ENCODE measurements at places on chromosomes 11 and 22.

DNA sequence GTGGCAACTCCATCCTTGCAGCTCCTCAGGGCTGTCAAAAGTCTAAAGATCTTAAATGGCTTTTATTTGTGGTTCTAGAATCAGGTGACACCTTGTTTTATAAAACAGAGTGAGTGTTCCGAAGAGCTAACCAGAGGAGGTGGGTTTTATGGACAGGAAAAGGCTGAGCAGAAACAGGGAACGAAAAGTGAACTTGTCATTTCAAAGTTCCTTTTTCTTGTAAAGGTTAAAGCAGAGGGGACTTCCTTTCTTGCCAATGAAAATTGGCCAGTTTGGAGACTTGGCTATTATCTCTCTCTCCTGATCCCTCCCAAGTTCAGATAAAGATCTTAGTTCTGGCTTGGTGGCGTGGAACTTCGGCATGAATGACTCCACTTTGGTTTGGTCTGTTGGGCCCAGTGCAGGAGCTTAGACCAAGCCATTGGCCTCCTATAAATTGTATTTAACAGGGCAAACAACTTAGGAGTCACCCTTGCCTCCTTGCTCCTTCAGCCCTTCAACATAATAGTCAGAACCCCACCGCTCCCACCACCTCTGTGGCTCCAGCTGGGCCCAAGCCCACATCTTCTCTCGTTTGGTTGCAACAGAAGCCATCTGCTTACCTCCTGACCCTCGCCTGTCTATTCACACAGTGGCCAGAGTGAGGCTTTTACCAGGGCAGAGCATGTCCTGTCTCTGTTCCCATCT is 102.4 kb upstream of the THY1 start:
- no peak for DNase-seq

GRCh38 chr11:15128621-15129020 is 13.9 kb downstream of the INSC start:
- no peak for DNase-seq

- no peak for DNase-seq
Observed at GRCh38 chr22:41361716-41362310, 19.9 kb upstream of the TEF start.

DNA sequence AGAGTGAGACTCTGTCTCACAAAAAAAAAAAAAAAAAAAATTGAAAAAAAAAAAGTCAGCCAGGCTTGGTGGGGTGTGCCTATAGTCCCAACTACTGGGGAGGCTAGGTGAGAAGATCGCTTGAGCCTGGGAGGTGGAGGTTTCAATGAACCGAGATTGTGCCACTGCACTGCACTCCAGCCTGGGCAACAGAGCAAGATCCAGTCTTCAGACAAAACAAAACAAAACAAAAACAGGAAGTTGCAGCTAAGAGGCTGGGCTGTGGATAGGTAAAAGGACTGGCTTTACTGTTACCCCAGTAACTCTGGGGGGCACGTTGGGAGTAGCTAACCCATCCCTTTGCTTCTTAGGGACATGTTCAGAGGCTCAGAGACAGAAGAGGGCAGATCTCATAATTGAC is 6.3 kb upstream of the PC start:
- no peak for DNase-seq

GRCh38 chr11:100703801-100704575 is 16.9 kb downstream of the ARHGAP42 start:
- no peak for DNase-seq

- no peak for DNase-seq
Observed at GRCh38 chr11:120031612-120032600, 106.0 kb downstream of the TRIM29 start.

- no peak for DNase-seq
Observed at GRCh38 chr11:100397401-100397800, 289.7 kb upstream of the ARHGAP42 start.

GRCh38 chr11:2095198-2095520 is 44.0 kb downstream of the IGF2 start:
- DNase-seq = no peak

DNA sequence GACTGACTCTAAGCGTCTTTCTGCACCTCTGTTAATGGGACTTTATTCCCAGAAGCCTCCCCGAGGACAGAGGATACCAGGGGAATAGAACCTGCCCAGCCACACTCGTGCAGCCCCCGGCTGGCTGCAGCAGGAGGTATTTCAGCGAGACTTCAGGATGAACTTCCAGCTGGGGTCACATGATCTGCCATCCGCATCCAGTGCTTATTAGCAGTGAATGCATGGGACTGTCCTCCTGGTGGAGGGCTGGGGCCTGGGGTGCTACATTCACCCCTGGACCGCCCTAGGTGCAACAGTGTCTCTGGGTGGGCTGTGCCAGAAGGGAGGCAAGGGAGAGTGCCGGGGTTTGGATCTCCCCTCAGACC is 1.6 kb downstream of the DUSP8 start:
- DNase-seq = no peak

GRCh38 chr22:41526830-41527799 is 17.2 kb downstream of the POLR3H start:
- DNase-seq = peak; percentile 42

DNA sequence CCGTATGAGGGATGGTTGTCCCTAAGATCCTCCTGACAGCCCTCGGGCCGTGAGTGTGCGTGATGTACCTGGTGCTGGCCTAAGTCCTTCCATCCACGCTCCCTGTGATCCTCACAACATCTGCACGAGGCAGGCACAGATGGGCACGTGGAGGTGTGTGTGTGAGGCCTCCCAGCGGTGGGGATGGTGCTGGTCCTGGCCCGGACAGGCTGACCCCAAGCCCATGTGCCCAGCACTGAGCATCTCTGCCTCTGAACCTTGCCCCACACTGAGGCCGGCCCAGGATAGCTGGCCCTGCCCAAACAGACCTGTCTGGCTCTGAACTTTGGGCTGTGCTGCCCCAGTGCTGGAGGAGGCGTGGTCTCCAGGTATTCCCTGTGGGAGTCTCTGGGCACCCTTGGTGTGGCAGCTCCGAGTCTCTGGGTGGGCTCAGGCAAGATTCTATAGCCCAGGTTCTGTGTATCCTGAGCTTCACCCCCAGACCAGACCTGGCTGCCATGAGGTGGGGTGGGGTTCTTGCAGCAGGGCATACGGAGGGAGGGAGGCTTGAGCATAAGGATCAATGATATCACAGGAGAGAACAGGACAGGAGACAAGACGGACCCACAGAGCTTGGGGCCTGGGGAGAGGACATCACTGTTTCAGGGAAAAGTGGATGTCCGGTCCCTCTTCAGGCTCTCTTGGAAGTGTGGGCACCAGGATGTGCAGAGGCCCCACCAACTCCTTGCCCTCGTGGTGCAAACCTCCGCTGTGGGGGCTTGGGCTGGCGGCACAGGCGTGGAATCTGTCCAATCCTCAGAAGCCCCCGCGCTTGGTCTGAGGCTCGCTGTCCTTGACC is 881.8 kb downstream of the BRD1 start:
- DNase-seq = no peak

DNA sequence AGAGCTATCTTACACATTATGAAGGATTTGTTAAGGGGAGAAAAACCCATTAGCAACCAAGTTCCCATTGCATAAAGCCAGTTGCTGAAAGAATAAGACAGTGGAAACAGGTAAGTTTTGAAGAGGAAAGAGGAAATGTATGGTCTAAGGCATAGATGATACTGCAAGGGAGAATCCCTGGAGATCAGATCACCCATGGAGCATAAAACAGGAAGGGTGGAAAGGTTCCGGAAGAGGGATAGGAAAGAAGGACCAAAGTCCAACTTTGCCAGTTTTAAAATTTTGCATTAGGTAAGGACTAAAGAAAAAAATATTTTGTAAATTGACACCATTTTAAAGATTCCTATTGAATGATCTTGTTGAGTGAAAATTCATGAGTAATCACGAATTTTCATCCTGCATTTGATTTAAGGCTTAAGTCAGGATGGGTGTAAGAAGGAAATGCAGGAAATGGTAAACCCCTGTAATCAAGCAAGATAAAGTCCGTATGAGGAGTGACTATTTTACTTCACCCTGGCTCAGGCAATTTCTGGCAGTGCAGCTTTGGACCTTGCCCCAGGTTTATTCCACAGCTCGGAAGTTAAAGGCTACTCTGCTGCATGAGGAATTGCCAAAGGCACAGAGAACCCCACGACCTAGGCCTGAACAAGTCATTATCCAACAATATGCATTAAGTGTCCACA is 70.9 kb downstream of the CCDC34 start:
- no peak for DNase-seq

GRCh38 chr22:24088816-24089215 is 77.7 kb downstream of the CABIN1 start:
- DNase-seq = no peak

GRCh38 chr22:39703091-39703490 is 132.5 kb downstream of the CACNA1I start:
- DNase-seq = no peak

- DNase-seq = no peak
Observed at GRCh38 chr22:19630614-19631013, 83.7 kb upstream of the SEPTIN5 start.

GRCh38 chr11:69374110-69374945 is 80.4 kb downstream of the MYEOV start:
- no peak for DNase-seq

- DNase-seq = no peak
Observed at GRCh38 chr22:36028646-36029405, at the start of gene RBFOX2. Gene RBFOX2, minus strand, starts transcription at chr22:36028824. Its CDS starts 399 bp downstream, at chr22:36028425.

- DNase-seq = no peak
Observed at GRCh38 chr11:31817054-31817620, 6.0 kb upstream of the PAX6 start.

DNA sequence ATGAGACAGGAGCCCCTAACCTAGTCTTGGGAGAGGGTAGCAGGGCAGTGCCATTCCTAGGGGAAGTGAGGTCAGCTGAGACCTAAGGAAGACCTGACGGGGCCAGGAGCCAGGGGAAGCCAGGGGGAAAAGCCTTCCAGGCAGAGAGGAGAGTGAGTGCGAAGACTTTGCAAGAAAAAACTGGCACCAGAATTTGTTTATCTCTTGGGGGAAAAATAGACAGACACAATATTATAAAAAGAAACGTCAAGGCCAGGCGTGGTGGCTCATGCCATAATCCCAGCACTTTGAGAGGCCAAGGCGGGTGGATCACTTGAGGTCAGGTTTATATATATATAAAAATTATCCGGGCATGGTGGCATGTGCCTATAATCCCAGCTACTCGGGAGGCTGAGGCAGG is 26.9 kb upstream of the TESMIN start:
- DNase-seq = no peak

DNA sequence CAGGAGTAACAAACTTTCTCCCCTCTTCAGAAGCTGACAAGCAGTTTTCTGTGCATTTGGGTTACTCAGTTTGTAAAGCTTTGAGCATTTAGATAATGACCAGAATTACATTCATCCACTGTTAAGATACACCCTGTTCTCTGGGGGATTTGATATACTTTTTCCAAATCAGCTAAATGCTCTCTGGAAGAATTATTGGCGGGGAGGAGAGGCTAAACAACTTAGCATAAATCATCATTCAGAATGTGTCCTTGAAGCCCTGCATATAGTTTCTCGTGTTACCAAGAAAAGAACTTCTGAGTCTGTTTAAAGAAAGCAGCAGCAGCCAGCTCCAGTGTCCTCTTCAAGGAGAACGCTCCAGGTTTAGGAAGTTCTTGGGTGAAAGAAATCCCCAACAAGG is 54.9 kb upstream of the LDLRAD3 start:
- DNase-seq = no peak

DNA sequence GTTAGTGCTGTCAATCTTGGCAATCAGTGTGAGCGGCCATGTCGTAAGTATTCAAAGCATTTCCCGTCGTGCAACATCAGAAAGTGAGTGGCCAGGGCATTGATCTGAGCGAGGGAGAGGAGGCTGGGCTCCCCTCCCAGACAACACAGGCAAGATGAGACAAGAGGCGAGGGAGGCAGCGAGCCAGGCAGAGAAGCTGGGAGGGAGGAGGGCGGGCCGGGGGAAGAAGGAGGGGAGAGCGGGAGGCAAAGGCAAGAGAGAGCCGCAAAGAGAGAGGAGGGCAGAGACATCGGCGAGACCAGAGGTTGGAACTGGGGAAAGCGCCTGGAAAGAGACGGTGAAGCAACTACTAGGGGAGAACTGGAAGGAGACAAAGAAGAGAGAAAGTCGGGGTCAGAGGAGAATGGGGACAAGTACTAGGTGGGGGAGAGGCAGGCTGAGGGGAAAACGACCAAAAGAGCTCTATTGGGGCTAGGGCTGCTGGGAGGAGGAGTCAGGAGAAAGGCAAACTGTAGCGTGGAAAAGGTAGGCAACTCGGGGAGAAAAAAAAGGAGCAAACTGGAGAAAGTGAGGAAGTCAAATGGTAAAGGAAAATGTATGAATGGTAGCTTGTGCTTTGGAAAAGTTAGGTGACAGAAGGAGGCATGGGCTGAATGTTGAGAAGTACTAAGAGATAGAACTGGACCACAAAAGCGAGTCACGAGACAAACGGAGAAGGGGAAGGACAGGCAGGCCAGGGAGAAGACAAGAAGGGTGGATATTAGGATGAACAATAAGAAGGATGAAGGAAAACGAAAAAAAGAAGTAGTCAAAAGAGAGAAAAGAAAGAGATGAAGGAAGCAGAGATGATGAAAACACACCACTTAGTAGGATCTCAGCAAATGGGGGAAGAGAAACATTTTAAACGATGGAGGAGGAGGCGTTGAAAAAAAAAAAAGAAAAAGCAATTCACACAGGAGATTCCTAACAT is 130.5 kb upstream of the C11orf58 start:
- DNase-seq = no peak

DNA sequence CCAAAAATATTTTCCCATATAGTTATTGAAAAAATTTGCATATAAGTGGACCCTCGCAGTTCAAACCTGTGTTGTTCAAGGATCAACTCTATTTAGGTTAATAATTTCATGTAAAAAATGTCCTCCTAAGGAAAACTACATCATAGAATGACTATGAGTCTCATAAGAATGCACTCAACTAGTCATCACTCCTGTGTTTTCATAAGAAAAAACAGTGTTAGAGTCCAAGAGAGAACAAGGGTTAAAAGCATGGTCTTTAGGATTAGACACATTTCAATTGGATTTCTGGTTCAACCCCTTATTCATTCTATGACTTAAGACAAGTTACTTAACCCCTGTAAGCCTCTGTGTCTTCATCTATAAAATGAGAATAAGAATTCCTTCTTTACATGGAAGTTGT is 5.1 kb downstream of the PARVA start:
- no peak for DNase-seq

- no peak for DNase-seq
Observed at GRCh38 chr11:44818110-44818509, 91.3 kb downstream of the TSPAN18 start.

- no peak for DNase-seq
Observed at GRCh38 chr11:62602141-62603071, 741 bp upstream of the MTA2 start.

- no peak for DNase-seq
Observed at GRCh38 chr11:80086496-80087055, 645.7 kb upstream of the TENM4 start.

GRCh38 chr11:82873919-82874333 is 26.3 kb downstream of the PRCP start:
- no peak for DNase-seq

- no peak for DNase-seq
Observed at GRCh38 chr22:36374603-36375024, 13.2 kb downstream of the MYH9 start.

- no peak for DNase-seq
Observed at GRCh38 chr11:131195661-131196517, 174.5 kb upstream of the NTM start.

Data from activated CD8-positive, alpha-beta memory T cell treated with anti-CD3 and anti-CD28 coated beads for 1 hour (primary cell).